ENCODE measurements at places on chromosomes 7 and 10.

- DNase-seq = no peak
Measured at GRCh38 chr7:999149-999879, 16.3 kb downstream of the CYP2W1 start.

GRCh38 chr7:116851671-116852070 lies 10.7 kb upstream of the CAPZA2 start:
- no peak for DNase-seq

DNA sequence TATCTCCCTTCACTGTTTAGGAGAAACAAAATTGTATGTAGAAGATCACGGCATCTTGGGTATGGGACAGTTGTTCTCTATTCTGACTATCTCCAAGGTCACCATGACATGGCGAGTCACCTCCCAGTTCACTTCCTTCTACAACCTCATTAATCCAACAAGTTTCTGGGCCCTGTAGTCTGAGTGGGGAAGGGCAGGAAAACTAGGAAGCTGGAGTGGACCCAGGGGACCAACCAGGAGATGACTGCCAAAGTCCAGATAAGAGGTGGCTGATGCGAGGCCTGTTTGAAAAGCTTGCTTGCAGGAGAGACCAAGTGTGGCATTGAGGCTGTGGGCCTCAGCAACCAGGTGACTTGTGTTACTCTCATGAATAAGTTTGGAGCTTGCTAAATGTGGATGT lies 584.9 kb downstream of the TNS3 start:
- DNase-seq = no peak

DNA sequence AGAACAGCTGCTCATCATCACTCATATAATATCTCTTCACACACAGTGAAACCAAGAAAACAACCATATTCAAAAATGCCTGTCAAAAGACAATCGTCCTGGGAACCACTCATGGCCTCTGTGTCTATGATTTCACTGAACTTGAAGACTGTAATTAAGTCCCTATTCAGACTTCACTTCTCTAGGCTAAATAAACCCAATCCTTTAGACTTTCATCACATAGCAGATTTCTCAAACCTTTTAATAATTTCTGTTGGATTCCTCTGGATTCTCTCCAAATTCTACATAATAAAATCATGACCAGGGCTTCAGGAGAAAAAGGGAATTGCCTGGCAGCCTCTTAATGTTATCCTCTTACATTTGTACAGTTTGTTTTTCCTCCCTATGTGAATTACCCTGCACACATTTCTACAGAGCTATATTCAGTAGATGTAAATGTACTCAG lies 201.1 kb downstream of the LRRN3 start:
- DNase-seq = no peak

DNA sequence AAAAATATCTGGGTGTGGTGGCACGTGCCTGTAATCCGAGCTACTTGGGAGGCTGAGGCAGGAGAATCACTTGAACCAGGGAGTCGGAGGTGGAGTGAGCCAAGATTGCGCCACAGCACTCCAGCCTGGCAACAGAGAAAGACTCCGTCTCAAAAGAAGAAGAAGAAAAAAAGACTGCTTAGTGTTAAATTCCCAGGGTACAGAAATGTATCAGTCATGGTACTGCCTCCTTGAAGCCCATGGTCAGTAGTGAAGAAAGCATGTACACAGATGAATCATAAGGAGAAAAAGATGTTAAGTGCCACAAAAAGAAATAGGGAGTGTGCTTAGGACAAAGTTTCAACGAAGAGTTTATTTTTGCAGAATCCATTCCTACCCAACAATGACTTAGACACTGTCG lies 62.5 kb upstream of the KMT2E start:
- no peak for DNase-seq

DNA sequence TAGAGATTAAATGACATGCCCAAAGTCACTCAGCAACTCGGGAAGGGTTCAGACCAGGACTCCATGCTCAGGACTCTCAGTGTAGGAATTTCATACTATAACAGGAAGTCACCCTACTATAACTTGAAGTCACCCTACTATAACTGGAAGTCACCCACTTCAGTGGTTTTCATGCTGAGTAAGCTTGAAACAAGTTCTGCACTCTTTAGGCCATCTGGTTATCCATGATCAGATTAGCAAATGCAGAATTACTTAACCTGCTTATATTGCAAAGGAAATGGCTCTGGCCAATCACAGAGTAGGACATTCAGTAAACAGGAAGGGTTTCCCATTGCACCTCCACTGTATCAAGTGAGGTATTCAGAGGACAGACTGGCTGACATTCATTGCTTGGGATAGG lies 1240.4 kb downstream of the GATA3 start:
- no peak for DNase-seq

DNA sequence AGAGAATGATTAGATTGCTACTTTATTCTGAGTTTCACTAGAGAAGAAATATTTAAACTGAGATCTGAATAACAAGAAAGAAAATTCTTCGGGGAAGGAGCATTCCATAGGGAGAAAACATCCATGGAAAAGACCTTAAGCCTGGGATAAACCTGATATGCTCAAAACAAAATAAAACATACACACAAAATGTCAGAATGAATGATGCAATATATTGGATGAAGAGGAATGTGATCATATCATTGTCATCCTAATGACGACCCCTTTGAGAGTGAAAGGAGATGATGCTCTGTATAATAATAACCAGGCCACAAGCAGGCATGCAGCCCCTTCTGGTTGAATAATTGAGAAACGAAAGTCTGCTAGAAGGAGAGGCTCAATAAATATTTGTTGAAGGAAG lies 882.4 kb downstream of the NRG3 start:
- no peak for DNase-seq

GRCh38 chr10:3239066-3239919 lies 66.7 kb upstream of the PITRM1 start:
- no peak for DNase-seq

DNA sequence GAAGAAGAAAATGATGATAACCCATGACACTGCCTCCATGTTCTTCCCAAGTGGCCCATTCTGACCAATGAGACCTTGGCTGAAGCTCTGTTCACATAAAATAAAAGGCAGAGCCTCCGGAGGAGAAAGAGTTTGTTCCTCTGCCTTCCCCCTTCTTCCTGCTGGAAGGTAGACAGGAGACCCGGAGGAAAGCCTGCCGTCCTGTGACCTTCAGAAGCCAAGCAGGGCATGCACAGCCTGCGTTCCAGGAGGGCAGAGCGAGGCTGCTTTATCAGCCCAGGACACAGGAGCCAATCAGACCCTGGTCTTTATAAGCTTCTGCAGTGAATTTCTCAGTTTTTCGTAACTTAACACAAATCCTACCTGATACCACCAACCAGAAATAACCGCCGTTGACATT lies 8.6 kb upstream of the GRID1 start:
- DNase-seq = no peak

DNA sequence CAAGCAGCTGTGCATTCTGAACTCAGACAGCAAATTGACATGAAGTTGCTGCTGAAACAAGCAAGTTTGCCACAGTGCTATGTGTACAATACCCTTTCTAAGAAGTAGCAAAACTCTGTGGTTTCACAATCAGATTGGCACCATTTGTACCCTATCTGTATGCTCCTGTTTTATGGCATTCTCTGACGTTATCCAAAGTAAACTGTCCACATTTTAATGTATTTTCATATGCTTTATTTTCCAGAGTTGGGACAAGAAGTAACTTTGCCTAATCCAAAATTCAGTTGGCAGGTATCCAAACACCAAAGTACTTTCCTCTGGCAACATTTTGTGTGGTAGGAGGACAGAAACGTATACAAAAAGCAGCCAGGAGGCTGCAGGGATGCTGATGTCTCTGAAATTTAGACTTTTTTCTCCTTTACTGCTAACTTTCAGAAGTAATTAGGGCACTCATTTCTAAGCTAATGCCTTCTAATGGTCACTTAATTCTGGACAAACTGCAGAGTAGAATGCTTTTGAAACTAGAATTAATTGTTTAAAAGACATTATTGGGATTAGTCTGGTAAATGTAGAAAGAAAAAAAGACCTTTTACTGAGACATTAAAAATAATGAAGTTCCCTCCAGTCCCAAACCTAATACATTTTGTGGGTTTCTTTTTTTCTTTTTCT lies 414.7 kb upstream of the NRP1 start:
- DNase-seq = no peak

DNA sequence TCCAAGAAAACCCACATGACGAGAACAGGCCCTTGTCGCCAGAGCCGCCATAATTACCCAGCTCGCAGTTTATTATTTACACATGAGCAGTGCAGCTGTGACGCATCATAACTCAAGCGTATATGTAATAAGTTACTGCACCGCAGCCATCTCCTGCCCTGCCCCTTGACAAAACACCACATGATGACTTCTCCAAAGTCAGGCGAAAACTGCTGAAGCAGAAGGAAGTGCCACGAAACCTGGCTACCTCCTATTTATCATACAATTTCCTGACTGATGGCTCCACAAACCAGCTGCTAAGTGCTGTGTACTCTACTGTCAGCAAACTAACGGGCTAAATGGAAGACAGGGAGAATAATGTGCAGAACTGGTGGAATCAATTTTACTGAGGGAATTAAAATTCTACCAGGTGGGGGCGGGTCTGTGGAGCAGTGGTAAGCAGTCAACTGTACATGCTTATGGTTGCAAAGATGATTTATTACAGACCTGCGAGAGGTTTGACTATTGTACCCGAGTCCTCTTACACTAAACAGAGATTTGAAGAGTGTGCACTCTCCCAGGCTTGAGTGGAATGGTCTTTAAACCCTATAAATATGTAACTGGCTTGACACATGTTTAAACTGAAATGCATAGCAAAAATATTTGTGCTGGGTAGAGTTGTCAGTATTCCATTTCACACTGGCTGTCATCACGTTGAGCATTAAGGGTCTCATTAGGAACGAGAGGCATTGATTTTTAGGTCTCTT lies 156.0 kb downstream of the GLI3 start:
- no peak for DNase-seq

DNA sequence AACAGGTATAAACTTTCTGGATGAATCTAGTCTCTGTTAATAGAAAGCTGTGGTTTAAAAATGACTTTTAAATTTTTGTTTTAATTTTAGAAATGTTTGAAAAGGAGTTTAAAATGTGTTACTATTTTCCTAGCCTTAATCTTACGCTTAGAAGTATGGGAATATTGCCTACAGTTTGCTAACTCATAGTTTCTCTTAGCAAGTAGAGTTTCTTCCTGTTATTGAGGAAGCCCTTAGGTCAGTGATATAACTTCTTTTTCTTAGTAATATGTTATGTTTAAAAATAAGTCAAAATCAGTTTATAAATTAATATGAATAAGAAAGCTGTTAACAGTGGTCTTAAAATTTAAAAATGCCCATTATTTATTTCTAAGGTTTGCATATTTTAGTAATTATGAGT lies 3.1 kb downstream of the STARD3NL start:
- DNase-seq = no peak

GRCh38 chr7:122543891-122544290 lies 155.0 kb downstream of the RNF133 start:
- DNase-seq = no peak

- no peak for DNase-seq
Measured at GRCh38 chr7:151141311-151141854, 26.1 kb downstream of the GBX1 start.

DNA sequence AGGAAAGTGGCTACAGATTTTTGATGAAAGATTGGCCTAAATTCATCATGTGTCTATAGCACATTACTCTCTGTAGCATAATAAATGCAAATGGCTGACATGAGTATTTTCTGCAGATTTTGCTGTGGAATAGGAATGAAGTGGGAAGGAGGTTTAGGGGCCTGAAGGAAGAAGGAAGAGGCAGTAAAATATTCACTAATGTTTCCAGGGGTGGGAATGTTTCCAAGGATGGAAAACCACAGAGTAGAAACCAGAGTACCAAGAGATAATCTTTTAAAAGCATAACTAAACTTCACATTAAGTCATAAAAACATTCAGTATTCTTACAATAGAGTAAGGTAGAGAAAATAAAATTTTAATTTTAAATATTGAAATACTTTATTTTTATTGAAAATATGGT lies 267.8 kb downstream of the BICC1 start:
- no peak for DNase-seq
